T-cell (primary cell): ENCODE measurements at places on chromosomes 5 and 9.

- no peak for DNase-seq
Measured at GRCh38 chr9:23621188-23621587, 204.9 kb downstream of the ELAVL2 start.

- no peak for DNase-seq
Measured at GRCh38 chr5:98557916-98558315, 215.5 kb upstream of the RGMB start.

DNA sequence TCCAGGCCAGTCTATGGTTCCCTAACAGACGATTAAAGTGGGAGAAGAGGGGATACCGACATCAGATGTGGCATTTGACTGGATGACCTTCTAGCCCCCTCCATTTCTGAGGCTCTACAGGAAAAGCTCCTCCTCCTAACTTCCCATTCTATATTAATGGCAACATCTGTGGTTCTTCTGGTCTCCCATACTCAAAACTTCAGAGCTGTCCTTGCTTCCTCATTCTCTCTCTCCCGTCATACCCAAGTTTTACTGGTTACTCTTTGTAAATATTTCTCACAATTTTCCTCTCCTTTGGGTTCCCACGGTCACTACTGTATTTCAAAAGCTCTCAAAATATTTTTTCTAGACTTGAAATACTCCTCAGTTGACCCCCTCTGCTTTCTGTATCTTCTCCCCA, 36.0 kb upstream of the IL7R start:
- no peak for DNase-seq

DNA sequence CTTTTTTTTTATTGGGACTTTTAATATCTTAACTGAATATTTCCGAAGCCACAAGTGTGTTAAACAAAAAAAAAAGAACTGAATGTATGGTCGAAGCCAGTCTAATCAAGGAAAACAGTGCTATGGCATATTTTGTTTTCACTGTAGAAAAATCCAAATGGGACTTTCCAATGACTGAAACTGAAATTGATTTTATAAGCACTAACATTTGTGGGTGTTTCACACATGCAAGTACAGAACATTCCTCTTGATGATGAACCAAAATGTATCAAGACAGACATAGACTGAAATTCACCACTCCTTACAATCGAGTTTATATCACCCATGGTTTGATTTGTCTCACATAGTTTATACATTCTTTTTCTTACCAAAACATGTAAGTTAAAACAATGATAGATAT, 1026.8 kb downstream of the CDH18 start:
- DNase-seq, result no peak

DNA sequence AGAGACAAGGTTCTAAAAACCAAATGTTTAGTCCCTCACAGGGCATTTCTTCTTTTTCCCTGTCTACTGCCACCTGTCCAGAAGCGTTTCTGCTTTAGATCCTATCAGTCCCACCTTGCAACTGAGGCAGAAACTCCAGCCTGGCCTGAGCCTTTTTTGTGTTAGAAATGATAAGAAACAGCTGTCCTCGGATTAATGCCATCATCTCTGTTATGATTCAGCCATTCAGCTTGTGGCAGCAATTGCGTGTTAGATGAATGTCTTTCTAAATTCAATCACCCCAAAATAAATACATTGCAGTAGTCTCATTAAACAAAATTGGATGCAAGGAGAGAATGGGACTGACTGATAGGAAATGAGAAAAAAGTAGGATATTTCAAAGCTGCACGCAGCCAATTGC, 28.3 kb upstream of the FRMPD1 start:
- DNase-seq, result no peak

GRCh38 chr9:14453286-14453685, 139.3 kb upstream of the NFIB start:
- DNase-seq, result no peak

DNA sequence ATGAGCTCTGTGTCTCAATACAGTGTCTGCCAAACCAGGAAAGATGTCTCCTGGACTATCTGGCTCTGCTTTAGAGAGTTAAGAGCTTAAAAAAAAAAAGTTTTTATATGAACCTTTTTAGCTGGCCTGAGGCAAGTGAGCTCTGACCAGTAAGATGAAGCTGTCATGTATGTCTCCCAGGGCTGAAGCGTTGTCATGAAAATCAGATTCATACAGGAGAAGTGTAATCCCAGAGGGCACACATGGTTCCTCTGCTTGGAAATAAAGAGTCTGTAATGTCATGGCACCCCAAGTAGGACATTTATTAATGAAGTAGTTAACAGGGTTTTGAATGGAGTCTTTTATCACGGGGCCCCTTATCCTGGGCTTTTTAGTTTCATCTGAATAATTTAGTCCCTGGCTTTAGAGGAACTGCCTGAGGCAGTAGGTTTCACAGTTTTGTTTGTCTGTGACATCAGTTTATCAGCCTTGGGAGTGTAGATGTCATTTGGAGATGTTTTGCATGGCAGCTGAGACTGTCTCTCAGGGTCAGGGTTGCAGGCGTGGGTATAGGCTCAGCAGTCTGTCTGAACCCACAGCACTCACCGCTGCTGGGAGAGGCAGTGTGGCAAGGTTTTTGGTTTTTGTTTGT, 223.3 kb downstream of the DIRAS2 start:
- DNase-seq, result no peak

DNA sequence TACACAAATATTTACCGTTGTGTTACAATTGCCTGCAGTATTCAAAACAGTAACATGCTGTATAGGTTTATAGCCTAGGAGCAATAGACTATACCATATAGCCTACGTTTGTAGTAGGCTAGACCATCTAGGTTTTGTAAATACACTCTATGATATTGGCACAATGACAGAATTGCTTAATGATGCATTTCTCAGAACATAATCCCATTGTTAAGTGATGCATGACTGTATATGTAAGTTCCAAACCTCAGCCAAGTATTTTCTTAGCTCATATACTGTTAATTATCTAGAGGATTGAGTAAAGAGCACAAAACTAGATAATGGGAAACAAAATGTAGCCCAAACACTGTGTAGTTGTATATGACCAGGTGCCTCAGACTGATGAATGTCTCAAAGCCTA, 220.1 kb downstream of the ANXA1 start:
- DNase-seq, result no peak

- no peak for DNase-seq
Measured at GRCh38 chr9:42386477-42386876, 203.0 kb downstream of the SPATA31A6 start.

- DNase-seq, result no peak
Measured at GRCh38 chr5:119327018-119327417, 28.8 kb upstream of the TNFAIP8 start.

- no peak for DNase-seq
Measured at GRCh38 chr9:9061627-9062026, 1262.0 kb upstream of the DMAC1 start.
